Left lung (tissue), 14 donors: ENCODE measurements at places on chromosomes 2 and 18.

DNA sequence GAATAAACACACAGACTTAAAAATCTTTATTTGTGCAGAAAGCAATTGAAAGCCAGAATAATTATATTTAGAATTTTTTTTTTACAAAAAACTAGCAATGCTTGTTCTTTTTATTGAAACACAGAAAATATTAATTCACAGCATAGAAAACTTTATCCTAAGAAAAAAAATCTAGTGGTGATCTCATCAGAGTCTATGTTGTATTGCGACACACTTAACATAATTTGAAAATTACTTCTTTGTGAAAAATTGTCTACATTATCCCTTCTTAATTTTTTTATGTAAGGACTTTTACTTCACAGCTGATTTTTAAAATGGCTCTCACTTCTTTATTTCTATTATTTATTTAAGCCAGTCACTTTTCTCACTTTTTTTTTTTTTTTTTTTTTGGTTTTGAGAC, 103.4 kb downstream of the LDLRAD4 start:
- no peaks in the 10 kb centered on the region for H3K27me3 ChIP-seq
- no peak for DNase-seq
- H3K4me1 ChIP-seq, result no peaks in the 10 kb centered on the region
- H3K4me3 ChIP-seq, result no peak overlapping the region

DNA sequence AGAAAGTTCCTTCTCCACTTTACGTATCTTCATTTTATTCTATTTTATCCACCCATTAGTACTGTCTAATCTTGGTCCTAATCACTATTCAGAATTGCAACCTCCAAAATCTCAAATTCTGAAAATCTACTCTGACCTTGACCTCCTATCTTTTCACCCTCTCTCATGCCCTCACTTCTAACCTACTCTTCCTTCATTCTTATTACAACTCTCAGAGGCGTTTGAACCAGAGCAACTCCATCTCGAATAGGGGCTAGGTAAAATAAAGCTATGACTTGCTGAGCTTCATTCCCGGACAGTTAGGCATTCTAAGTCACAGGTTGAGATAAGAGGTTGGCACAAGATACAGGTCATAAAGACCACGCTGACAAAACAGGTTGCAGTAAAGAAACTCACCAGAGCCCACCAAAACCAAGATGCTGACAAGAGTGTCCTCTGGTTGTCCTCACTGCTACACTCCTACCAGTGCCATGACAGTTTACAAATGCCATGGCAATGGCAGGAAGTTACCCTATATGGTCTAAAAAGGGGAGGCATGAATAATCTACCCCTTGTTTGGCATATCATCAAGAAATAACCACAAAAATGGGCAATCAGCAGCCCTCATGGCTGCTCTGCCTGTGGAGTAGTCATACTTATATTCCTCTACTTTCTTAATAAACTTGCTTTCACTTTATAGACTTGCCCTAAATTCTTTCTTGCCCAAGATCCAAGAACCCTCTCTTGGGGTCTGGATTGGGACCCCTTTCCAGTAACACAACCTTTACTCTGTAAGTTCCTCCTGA, 11.4 kb downstream of the CCDC88A start:
- peaks cover 19% of the 10 kb centered on the region for H3K36me3 ChIP-seq
- H3K27me3 ChIP-seq, result no peaks in the 10 kb centered on the region
- H3K27ac ChIP-seq, result no peak overlapping the region

DNA sequence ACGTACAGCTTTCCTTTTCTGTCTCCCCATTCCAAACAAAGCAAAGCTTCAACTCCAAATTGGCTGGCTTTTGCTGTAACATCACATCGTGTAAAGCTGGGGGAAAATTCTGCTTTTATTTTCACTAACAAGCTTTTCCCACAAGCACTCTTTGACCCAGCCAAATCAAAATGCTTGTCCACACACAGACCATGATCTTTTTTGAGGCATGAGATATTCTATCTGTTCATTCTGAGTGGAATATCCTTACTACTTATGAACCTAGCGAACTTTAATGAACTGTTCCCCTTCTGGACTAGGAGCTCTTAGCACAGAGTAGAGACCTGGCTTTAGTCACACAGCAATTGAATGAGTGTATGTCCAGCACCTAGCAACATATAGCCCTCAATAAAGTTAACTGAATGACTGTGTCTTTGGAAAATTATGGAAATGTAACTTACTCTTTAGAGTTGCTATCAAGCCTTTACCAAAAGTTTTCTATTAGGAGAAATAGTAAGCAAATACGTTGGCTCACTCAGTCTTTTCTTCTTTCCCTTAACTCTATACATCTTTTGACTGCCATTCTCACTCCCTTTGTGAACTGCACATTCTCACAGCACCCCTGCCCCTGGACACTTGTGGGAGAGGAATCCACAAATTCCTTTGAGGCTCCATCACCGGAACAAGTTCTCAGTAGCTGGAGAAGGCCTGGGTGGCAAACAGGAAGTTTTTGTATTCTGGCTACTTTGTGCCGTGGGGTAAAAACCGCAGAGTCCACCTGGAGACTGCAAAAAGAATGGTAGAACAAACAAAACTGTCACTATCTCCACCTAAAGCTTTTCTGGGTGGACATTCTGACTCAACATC, 1.3 kb upstream of the UBE2E3 start:
- no peaks in the 10 kb centered on the region for H3K36me3 ChIP-seq
- H3K27me3 ChIP-seq, result no peaks in the 10 kb centered on the region
- H3K4me3 ChIP-seq, result peak overlapping the region; percentile 61
- DNase-seq, result peak; percentile 15
- peak overlapping the region; percentile 81 for H3K27ac ChIP-seq
- peaks cover 32% of the 10 kb centered on the region for H3K4me1 ChIP-seq

GRCh38 chr18:45103319-45104048, 422.8 kb downstream of the SETBP1 start:
- no peak for DNase-seq
- H3K4me1 ChIP-seq, result peaks cover 37% of the 10 kb centered on the region
- no peak overlapping the region for H3K4me3 ChIP-seq
- H3K27ac ChIP-seq, result no peak overlapping the region

DNA sequence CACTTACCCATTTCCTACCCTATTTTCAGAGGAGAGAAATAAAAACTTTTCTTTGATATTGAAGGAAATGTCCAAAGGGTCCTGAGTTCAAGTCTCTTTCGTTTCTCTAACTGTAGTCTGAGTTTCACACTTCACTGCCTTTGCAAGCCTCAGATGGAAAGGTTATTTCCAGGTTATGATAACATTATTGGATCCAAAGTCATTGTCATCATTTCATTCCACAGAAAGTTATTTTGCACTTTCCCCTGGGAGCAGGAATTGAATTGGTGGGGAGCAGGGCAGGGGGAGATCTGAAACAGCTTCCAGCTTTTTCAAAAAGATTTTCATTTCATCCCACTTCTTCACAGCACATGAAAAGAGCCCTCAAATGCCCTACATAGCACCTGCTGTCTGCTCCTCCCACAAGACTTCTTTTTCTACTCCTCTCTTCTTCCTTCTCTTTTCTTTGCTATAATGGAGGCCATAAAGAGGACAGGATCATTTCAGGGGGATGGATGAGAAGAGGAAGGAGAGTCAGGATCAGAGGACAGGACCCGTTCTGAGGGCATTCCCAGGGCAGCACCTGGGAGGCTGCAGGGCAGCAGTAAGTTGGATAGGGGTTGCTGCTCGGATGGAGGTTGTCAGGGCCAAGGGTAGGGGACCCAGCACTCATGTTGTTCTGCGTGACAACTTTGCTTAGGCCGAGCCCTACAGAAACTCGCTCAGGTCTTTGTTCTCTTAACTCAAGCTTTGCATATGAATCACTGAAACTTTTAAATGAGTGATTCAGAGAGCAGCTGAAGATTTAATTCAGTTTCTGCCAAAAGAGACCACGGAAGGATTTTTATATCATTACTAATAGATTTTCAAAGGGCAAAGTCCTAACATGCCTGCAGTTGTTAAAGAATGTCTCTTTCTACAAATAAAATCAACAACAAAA, 11.4 kb upstream of the GALNT5 start:
- no peaks in the 10 kb centered on the region for H3K27me3 ChIP-seq
- H3K27ac ChIP-seq, result no peak overlapping the region
- no peaks in the 10 kb centered on the region for H3K4me1 ChIP-seq
- no peak for DNase-seq
- H3K4me3 ChIP-seq, result no peak overlapping the region
- no peaks in the 10 kb centered on the region for H3K36me3 ChIP-seq

DNA sequence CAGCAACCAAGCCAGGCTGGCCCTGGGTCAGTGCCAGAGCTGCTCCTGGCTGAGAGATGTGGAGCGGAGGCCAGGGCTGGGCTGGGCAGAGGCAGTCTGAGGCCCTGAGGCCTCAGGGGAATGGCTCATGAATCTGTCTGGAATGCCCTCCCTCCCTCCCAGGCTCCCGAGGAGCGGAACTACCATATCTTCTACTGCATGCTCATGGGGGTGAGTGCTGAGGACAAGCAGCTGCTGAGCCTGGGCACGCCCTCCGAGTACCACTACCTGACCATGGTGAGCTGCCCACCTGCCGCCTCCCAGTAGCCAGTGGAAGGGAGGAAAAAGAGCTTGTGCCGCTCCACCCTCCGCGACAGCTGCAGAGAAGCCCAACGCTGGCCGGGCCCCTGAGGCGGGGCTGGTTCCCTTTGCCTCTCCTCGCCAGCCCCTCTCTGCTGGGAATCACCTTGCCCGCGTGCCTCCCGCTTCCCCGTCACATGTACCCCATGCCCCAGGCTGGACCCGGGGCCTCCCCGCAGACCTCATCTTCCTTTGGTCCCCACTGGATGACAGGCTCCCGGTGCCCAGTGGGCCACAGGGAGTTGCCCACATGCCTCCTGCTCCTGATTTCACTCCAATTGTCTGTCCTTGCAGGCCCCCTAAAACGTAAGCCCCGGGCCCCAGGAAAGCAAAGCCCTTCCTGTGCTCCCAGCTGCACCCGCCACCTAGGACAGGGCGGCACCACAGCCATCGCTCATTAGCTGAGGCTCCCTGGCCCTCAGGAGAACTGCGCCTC, 41.1 kb downstream of the MYO7B start:
- no peaks in the 10 kb centered on the region for H3K27me3 ChIP-seq
- no peaks in the 10 kb centered on the region for H3K36me3 ChIP-seq
- H3K4me3 ChIP-seq, result no peak overlapping the region
- no peak overlapping the region for H3K27ac ChIP-seq
- peaks cover 7% of the 10 kb centered on the region for H3K4me1 ChIP-seq

DNA sequence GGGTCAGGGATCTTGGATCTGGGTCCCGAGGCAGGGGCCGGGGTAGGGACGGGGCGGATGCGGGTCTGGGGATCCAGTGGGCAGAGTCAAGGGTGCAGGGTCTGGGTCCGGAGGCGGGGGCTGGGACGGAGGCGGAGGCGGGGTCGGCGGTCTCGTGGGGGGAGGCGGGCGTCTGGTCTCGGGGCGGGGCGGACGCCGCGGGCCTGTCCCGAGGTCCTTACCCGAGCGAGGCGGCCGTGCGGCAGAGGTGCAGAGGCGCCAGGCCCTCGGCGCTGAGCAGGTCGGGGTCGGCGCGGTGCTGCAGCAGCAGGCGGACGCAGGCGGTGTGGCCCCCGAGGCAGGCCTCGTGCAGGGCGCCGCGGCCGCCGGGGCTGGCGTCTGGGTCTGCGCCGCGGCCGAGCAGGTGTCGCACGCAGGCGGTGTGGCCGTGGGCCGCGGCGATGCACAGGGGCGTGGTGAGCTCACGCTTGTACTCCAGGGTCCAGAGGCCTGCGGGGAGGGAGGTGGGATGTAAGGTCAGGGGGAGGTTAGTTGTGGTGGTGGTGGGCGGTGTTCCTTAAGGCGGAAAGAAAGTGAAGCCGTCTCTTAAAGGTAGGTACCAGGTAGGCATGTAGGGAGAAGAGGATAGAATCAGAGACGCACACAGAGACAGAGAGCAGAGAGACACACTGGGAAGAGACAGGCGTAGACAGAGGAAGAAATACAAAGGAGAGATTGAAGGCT, 26.6 kb downstream of the ASB18 start:
- no peak overlapping the region for H3K27ac ChIP-seq
- H3K4me3 ChIP-seq, result no peak overlapping the region
- no peaks in the 10 kb centered on the region for H3K36me3 ChIP-seq
- H3K27me3 ChIP-seq, result peaks cover 80% of the 10 kb centered on the region

DNA sequence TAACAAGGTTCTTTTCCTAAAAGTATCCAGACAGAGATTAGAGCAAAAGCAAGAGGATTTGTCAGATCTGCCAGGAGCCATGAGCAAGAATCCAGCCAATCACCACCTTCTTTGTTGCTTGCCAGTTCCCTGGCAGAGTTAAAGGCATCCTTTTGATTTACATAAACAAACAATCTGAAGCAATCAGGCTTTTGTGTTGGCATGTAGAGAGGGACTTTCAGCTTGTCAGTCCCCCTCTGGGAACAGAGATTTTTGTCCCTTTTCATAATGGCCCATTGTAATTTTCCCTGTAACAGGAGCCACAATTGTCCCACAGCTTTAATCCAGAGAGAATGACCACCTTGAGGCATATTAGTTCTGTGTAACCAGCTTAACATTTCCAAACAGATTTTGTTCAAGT, at the start of gene ERMN:
Gene ERMN (minus strand): TSS at position 39 of the 400 bp plus-strand sequence. CDS start 182 bp downstream, outside the sequence.
- no peaks in the 10 kb centered on the region for H3K36me3 ChIP-seq
- H3K27ac ChIP-seq, result no peak within 1 kb of the TSS
- H3K27me3 ChIP-seq, result no peaks in the 10 kb centered on the region
- H3K4me3 ChIP-seq, result no peak within 1 kb of the TSS
- H3K4me1 ChIP-seq, result peaks cover 10% of the 10 kb centered on the region
- DNase-seq, result no peak

- H3K4me1 ChIP-seq, result peaks cover 12% of the 10 kb centered on the region
- H3K36me3 ChIP-seq, result no peaks in the 10 kb centered on the region
- peaks cover 16% of the 10 kb centered on the region for H3K27me3 ChIP-seq
- H3K4me3 ChIP-seq, result peak overlapping the region; percentile 53
These were observed 1.3 kb downstream of the BCL2 start for GRCh38 chr18:63317982-63318888.

- DNase-seq, result no peak
- no peaks in the 10 kb centered on the region for H3K36me3 ChIP-seq
- H3K4me1 ChIP-seq, result peaks cover 13% of the 10 kb centered on the region
- no peaks in the 10 kb centered on the region for H3K27me3 ChIP-seq
- no peak overlapping the region for H3K4me3 ChIP-seq
These were observed 18.7 kb upstream of the ACVR1 start for GRCh38 chr2:157894694-157895435.

GRCh38 chr2:232038251-232038880, 76.9 kb downstream of the DIS3L2 start:
- H3K27me3 ChIP-seq, result no peaks in the 10 kb centered on the region
- no peak for DNase-seq
- no peaks in the 10 kb centered on the region for H3K4me1 ChIP-seq
- peaks cover 6% of the 10 kb centered on the region for H3K36me3 ChIP-seq

DNA sequence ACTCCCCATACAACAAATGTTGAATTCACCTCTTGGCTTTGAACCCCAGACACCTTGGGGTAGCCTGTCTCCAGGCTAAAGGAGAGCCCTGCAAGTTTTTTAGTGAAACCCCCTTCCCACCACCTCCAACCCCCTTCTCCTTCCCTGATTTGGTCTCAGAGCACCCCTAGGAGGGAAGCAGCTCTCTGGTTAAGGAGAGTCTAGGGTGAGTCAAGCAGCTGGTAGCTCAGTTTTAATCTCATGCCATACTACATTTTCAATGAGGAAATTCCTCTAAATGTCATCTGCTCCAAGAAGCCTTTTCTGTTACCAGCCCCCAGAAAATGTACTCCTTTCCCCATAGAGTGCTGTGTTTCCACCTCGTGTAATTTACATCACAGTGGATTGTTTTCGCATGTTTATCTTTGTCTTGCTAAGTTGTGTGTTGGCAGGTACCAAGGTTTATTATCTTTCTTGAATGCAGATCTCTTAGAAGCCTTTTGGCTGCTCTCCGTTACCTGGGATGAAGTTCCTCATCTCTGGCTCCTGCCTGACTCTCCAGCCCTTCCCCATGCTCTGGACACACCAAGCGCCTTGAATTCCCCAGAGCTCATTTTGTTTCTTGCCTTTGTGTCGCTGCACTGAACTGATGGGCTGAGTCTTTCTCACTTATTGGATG, 82.2 kb downstream of the ASAP2 start:
- no peaks in the 10 kb centered on the region for H3K27me3 ChIP-seq
- DNase-seq, result no peak
- H3K27ac ChIP-seq, result no peak overlapping the region
- no peak overlapping the region for H3K4me3 ChIP-seq
- H3K4me1 ChIP-seq, result no peaks in the 10 kb centered on the region
